T-helper 2 cell treated with Interferon-gamma antibody and Interleukin-4, amounts not matched to agents 5 μg/mL and 100 μg/mL, for 36 hours (primary cell): ENCODE measurements at places on chromosomes 1 and 21.

DNA sequence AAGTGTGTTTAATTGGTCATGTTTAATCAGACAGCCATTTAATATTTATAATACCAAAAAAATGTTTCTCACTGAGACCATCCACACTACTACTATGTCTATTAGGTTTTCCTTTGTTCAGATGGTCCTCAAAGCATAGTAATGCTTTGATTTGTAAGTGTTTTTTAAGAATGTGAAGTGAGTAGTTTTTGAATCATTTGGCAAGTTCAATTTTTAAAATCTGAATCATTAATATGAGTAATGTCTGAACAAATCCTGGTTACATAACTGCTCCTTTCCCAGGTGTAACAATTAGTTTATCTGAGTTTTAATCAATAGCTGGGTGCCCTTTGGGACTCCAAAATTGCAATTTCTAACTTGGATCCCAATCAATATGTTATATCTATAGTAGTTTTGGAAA is 23.5 kb upstream of the RPL5 start:
- no peak overlapping the region for H3K27ac ChIP-seq
- no peak overlapping the region for H3K4me3 ChIP-seq
- DNase-seq: no peak

- H3K27ac ChIP-seq: no peak overlapping the region
- no peak overlapping the region for H3K4me3 ChIP-seq
- no peak for DNase-seq
- H3K27me3 ChIP-seq: peaks cover 4% of the 10 kb centered on the region
- H3K36me3 ChIP-seq: no peaks in the 10 kb centered on the region
These were observed 8.1 kb downstream of the COL8A2 start for GRCh38 chr1:36116901-36117300.

DNA sequence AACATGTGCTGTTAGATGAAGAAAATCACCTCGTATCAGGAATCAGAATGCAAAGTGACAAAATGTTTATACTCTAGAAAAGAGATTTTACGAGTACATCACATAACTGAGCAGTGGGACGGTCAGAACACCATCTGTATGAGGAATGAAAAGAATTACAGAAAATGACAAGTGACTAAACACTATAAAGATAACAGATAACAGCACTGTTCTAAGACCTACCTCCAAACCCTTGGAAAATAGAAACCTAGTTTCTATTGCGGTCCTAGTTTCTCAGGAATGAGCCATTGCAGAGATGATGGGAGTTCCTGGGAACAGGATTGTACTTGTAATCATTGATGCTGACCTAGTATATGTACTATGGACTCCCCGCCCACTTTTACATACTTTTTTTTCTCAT is 839.4 kb upstream of the ADAMTS5 start:
- no peak overlapping the region for H3K4me3 ChIP-seq
- no peak for DNase-seq
- H3K4me1 ChIP-seq: no peaks in the 10 kb centered on the region
- H3K27me3 ChIP-seq: no peaks in the 10 kb centered on the region
- no peaks in the 10 kb centered on the region for H3K36me3 ChIP-seq

DNA sequence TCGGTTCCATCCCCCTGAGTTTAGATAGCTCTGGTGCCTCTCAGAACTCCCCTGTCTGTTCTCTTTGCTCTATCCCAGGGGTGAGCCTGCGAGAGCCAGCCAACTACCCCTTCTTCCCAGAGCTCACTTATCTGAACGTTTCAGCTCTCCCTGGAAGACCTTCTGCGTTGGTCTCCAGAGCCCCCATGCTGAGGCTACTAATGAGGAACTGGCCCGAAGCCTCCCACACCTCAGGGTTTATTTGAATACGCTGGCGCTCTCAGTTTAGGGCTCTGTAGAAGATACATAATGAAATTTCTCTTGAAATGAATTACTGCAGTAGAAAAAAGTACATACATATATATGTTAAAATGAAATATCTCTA is 43.5 kb downstream of the TCEANC2 start:
- no peaks in the 10 kb centered on the region for H3K27me3 ChIP-seq
- DNase-seq: no peak
- H3K36me3 ChIP-seq: peaks cover 23% of the 10 kb centered on the region
- H3K4me3 ChIP-seq: no peak overlapping the region
- no peak overlapping the region for H3K27ac ChIP-seq

DNA sequence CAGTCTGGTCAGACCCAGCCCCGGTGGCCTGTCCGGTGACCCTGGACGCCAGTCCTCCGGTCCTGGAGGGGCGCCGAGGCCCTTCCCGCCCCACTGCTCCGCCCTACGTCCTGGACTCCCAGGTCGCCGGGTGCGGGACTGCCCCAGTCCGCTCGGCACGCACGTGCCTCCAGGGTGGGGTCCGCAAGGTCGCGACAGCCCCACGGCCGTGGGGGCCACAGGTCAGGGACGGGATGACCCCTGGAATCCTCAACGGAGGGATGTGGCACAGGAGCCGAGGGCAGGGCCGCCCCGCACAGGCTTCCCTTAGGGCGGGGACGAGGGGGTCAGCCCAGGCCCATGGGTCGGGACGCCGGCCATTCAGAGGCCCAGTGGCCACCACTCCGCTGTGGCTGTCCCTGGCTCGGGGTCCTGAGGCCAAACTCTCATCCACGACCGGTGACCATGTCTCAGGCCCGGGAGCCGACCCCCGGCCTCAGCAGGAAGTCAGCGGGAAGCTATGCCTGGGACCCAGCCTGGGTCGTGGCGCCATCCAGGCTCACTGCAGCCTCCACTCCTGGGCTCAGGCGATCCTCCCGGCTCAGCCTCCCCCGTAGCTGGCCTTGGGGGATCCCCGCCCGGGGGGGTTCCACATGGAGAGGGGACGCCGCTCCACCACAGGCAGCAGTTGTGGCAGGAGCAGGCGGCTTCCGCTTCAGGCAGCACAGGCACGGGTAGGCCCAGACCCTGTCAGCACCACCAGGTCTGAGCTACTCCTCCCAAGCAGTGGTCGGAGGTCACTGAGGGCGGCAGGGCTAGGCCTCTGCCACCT is 599 bp upstream of the TMEM240 start:
- H3K27me3 ChIP-seq: peaks cover 2% of the 10 kb centered on the region
- no peak for DNase-seq
- no peaks in the 10 kb centered on the region for H3K4me1 ChIP-seq
- H3K27ac ChIP-seq: no peak overlapping the region

- H3K27ac ChIP-seq: no peak overlapping the region
- peaks cover 48% of the 10 kb centered on the region for H3K27me3 ChIP-seq
- peak overlapping the region; percentile 60 for H3K4me3 ChIP-seq
- no peak for DNase-seq
These were observed 48.3 kb downstream of the SIM2 start for GRCh38 chr21:36747041-36747814.

DNA sequence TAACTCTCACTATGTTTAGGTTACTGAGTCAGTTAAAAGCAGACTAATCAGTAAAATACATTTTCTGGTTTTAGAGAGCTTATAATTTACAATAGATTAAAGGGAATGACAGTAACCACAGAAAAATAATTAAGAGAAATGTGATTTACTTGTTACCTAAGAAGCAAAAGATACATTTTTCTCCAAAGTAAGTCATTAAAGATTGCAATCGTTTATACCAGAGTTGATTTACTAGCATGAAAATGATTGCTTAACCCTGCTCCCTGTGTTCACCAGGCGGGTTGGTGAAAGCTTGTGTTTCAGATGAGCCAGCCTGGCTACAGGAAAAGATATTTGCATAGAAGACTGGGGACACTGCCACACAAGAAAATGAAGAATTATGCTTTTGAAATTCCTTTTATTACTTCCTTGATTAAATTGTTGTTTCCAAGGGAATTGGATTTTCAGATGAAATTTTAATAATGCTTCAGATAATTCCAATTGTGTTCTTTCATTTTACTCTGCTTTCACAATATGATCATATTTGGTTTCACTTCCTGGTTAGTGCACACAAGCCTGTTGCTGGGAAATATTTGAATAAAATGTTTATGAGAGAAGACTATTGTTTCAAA is 27.9 kb downstream of the LRRC8B start:
- H3K4me1 ChIP-seq: peaks cover 53% of the 10 kb centered on the region
- peak overlapping the region; percentile 82 for H3K27ac ChIP-seq
- no peaks in the 10 kb centered on the region for H3K27me3 ChIP-seq
- no peak for DNase-seq

- H3K36me3 ChIP-seq: no peaks in the 10 kb centered on the region
- peak overlapping the region; percentile 70 for H3K4me3 ChIP-seq
- peaks cover 81% of the 10 kb centered on the region for H3K27me3 ChIP-seq
- H3K4me1 ChIP-seq: peaks cover 14% of the 10 kb centered on the region
- no peak for DNase-seq
These were observed 1.2 kb upstream of the CD1D start for GRCh38 chr1:158179301-158180041.

DNA sequence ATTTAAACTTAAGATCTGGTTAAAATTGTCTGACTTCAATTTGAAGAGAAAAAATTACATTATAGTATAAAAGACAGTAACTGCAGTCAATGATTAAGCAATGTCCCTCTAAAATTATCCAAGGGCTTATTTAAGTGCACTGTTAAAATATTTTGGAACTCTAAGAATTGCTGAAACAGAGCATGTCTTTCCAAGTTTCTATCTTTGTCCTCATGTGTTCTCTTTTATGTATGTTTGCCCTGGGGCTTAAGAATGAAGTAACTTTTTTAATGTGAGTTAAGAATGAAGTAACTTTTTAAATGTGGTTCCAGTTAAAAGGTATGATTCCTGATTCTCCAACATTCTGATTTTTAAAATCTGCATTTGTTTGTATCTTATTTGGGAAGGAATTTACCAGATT is 69.0 kb upstream of the MARK1 start:
- no peak for DNase-seq
- H3K27me3 ChIP-seq: no peaks in the 10 kb centered on the region
- no peak overlapping the region for H3K4me3 ChIP-seq
- H3K36me3 ChIP-seq: no peaks in the 10 kb centered on the region
- H3K4me1 ChIP-seq: no peaks in the 10 kb centered on the region

DNA sequence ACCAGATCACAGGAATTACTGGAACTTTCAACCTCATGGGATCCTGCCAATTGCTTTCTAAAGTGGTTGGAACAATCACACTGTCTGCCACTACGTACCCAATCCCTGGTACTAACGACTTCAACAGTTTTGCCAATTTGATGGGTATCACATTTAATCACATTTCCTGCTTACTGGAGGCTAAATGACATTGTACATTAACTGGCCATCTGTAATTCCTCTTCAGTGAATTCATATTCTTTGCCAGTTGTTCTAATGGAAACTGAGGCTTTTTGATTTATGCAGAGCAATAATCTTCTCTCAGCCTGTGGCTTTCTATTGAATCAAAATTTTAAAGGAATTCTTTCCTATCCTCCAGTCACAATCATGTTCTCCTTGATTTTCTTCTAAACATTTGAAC is 38.2 kb downstream of the LGALS8 start:
- DNase-seq: no peak
- H3K27me3 ChIP-seq: no peaks in the 10 kb centered on the region
- peaks cover 3% of the 10 kb centered on the region for H3K4me1 ChIP-seq
- peaks cover 63% of the 10 kb centered on the region for H3K36me3 ChIP-seq
- H3K4me3 ChIP-seq: no peak overlapping the region

DNA sequence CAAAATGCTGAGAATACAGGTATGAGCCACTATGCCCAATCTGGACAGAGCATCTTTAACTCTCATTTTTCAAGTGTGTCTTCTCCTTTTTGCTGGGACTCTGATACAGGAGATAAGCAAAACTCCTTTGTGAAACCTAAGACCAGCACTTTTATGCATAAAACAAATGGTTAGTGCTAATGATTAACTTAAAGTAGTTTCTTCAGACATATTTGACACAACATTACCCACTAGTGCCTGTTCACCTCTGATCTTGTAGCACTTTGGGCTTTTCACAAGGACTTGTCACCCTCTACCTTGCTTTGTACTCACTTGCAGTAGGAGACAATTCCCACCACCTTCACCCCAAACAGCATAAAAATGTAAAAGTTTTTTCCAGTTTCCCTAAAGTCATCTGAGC is 216.3 kb downstream of the RGS7 start:
- H3K36me3 ChIP-seq: no peaks in the 10 kb centered on the region
- no peaks in the 10 kb centered on the region for H3K4me1 ChIP-seq
- no peak overlapping the region for H3K4me3 ChIP-seq
- no peak for DNase-seq
- no peak overlapping the region for H3K27ac ChIP-seq

GRCh38 chr1:94026619-94027380 is 94.1 kb downstream of the ABCA4 start:
- DNase-seq: no peak
- H3K4me1 ChIP-seq: peaks cover 3% of the 10 kb centered on the region
- H3K27ac ChIP-seq: no peak overlapping the region
- no peak overlapping the region for H3K4me3 ChIP-seq

DNA sequence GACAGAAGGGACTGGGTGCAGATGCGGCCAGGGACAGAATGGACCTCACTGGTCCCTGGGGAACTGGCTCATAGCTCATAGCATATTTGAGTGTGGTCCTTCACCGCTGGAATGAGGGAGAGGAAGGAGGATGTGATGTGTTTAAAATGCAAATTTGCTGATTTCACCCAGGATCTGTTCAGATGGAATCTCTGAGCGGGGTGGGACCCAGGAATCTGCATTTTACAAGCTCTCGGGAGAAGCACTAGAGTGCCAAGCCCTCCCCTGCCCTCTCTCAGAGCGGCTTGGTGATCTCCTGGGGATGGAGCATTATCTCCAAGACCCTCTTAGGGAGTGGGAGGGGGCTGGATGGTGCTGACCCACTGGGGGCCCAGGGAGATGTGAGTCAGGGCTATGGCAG is 22.8 kb upstream of the MFN2 start:
- DNase-seq: no peak
- H3K4me1 ChIP-seq: no peaks in the 10 kb centered on the region
- no peak overlapping the region for H3K27ac ChIP-seq
- H3K27me3 ChIP-seq: no peaks in the 10 kb centered on the region
- peaks cover 3% of the 10 kb centered on the region for H3K36me3 ChIP-seq

DNA sequence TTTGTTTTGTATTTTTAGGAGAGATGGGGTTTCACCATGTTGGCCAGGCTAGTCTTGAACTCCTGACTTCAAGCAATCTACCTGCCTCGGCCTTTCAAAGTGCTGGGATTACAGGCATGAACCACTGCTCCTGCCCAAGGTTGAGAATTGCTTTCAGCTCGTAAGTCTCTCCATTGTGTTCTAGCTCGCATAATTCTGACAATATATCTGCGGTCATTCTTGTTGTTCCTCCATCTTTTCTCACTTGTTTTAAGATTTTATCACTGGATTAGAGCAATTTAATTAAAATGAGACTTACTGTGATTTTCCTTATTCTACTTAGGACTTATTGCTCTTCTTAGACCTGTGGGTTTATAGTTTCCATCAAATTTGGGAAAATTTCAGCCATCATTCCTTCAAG is 102.9 kb downstream of the AHCTF1 start:
- H3K36me3 ChIP-seq: no peaks in the 10 kb centered on the region
- DNase-seq: no peak
- H3K4me3 ChIP-seq: no peak overlapping the region
- no peaks in the 10 kb centered on the region for H3K27me3 ChIP-seq

DNA sequence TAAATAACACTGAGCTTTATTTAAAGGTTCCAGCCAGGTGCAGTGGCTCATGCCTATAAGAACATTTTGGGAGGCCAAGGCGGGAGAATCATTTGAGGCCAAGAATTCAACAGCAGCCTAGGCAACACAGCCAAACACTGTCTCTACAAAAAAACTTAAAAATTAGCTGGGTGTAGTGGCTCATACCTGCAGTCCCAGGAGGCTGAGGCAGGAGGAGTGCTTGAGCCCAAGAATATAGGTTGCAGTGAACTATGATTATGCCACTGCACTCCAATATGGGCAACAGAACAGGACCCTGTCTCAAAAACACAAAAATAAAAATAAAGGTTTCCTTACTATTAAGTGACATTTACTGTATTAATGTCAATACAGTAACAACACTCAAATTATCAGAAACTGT is 2.1 kb downstream of the TAF12 start:
- H3K36me3 ChIP-seq: peaks cover 3% of the 10 kb centered on the region
- peak overlapping the region; percentile 98 for H3K4me3 ChIP-seq
- H3K27me3 ChIP-seq: no peaks in the 10 kb centered on the region
- DNase-seq: peak; percentile 11
- peaks cover 32% of the 10 kb centered on the region for H3K4me1 ChIP-seq
